ENCODE measurements at places on chromosomes 12 and 14.
A peak's percentile ranks its signal among the peaks of the same experiment; 100 is the strongest.

DNA sequence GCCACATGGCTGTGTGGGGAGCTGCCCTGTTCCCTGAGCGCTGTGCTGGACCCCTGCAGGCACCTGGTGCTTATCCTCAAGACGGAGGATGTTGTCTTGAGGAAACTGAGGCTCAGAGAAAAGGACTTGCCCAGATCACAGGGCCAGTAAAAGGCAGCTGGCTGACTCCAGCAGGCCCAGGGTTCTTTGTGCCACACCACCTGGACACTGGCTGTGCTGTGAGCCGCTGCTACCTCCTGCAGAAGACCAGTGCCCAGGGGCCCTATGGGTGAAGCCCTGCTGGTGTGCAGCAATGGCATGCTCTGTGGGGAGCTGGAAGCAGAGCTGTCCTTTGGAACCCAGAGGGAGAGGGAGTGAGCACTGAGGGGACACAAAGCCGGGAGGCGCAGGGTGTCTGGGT is 75.9 kb downstream of the DDX51 start:
- DNase-seq: no peak

GRCh38 chr14:39873791-39874190 is 441.6 kb upstream of the FBXO33 start:
- no peak for DNase-seq

DNA sequence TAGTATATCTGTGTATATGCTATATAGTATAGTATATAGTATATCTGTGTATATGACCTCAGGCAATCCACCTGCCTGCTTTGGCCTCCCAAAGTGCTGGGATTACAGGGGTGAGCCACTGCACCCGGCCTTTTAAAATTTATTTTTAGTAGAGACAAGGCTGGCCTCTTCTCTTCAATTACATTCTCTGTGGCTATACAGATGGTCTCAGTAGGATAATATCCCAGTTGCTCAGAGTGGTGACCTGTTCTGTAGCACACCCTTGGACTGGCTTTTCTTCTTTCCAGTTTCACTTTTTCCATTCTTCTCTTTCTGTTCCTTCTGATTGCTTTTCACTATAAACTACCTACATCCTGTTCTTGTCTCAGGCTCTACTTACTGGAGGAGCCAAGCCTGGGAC is 3.1 kb upstream of the NFATC4 start:
- no peak for DNase-seq

GRCh38 chr12:105330931-105331804 is 677 bp downstream of the C12orf75 start:
- DNase-seq: no peak

GRCh38 chr14:59439256-59439965 is 25.8 kb downstream of the GPR135 start:
- no peak for DNase-seq

GRCh38 chr12:91892081-91892855 is 253.4 kb downstream of the BTG1 start:
- no peak for DNase-seq

GRCh38 chr12:4145990-4146859 is 127.3 kb upstream of the CCND2 start:
- DNase-seq: no peak

- no peak for DNase-seq
Observed at GRCh38 chr12:19095331-19095730, 34.2 kb upstream of the PLEKHA5 start.

DNA sequence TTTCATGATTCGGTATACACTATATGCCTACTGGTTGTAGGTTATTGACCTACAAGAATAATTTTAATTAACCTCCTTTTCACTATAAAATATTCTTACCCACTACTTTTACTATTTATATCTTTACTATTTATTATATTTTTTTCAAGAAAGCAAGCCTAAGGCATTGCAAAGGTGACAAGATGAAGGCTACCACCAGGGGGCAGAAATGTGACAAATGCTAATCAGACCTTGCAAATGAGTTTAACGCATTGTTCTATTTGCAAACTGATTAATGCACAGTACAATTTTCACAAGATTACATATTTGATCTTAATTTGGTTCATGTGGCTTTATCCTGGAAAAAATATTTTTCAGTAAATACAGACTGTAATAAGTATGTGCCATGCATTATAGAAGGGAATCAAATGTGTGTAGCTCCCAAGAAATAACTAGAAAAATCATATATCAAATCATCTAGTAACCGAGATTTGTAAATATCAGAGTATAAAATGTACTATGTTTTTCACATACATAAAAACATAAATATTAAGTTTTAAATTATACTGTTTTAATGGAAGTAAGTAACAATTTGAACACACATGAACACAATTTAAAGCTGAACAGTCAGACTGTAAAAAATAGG is 107.0 kb downstream of the ADAMTS20 start:
- DNase-seq: peak; percentile 2

DNA sequence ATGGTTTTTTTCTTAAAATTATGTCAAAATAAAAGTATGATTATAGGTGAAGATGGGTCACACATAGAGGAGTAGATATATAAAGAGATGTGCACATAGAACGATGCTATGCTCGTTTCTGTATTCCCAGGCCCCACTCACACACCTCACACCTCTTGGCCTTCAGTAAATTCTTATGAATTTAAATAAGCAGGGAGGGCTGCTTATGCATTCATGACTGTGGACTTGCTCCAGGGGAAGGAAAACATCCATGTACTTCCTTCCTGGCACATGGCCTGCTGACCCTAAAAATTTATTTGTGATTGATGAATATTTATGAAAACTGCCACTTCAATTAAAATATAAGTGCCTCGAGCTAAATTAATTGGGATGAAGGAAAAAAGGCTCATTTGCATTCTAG is 1306.7 kb upstream of the TMEM132C start:
- no peak for DNase-seq

DNA sequence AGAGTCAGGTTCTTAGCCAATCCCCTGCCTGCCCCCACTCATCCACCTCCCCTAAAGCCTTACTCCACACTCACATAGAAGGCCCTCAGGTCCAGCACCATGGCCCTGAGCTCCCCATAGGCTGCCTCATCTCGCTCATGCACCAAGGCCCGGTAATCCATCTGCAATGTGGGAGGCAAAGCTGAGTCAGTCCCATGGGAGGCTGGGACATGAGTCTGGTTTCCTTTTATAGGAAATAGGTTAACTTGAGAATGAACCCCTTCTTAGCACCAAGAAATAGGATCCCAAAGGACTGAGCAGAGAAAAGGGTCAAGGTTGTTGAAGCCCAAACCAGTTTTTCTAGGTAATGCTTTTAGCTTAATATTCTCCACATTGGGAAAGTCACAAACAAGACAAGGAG is 2.1 kb upstream of the EMC9 start:
- DNase-seq: no peak

DNA sequence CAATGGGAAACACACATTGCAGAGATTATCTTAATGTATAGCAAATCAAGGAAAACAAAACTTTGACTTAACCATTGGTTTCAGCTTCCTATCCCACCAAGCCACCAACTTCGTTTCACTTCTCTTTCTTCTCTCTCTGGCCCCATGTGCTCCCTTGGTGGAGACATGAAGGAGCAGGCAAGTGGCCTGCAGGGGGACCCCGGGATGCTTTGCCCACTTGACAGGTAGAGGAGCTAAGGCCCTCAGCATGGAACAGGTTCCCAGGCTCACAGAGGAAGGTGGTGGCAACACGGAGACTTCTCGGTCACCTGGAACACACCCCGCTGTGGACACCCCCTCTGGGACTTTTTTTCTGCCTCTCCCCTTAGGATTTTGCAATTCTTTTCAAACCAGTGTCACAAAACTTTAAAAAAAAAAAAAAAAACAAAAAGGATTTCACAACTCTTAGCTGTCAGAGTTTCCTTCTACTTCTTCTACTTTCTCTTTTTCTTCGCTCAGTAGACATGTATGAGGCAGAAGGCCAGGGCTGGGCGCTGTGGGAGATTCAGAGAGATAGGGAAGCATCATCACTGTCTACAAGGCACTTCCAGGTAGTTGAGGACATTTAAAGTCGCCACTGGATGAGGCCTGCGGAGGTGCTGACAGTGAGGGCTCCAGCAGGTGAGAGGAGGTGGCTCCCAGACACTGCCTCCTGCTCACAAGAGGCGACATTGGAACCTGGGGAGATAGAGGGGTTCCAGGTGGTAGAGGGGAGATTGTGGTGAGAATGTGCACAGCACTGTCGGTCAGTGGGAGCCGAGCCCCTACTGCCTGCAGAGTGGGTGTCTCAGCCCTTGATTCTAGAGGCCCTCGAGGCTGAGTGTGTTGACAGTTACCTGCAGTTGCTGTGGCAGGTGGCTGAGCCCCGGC is 119.6 kb downstream of the GCH1 start:
- DNase-seq: no peak

DNA sequence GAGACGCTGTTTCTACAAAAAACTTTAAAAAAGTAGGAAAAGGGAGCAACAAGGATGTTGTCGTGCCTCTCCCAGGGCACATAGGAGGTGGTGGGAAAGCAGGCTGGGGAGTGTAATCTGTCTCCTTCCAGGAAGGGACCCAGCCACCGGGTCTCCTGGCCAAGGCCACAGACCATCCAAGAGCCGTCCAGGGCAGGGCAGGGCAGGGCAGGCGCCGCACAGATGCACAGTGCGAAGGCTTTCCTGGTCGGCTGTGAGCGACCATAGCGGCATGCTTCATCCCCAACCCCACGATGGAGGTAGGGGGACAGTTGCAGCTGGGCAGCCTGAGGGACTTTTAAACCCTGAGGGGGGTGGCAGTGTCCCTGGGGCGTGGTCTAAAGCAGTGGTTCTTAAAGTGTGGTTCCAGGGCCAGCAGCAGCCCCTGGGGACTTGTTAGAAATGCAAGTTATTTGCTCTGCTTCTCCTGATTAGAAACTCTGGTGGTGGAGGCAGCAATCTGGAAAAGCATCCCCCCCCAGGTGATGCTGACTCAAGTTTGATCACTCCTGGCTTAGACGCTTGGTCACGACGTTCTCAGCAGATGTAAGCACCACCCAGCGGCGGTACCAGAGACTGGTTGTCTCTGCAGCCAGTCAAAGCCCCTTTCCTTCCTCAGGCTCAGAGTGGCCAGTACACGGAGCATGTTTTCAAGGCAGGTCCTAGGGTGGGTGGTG is 197.4 kb upstream of the PRMT8 start:
- DNase-seq: no peak

GRCh38 chr12:48508987-48509386 is 16.4 kb upstream of the OR8S1 start:
- no peak for DNase-seq

GRCh38 chr14:54603362-54603761 is 36.4 kb downstream of the SAMD4A start:
- no peak for DNase-seq

DNA sequence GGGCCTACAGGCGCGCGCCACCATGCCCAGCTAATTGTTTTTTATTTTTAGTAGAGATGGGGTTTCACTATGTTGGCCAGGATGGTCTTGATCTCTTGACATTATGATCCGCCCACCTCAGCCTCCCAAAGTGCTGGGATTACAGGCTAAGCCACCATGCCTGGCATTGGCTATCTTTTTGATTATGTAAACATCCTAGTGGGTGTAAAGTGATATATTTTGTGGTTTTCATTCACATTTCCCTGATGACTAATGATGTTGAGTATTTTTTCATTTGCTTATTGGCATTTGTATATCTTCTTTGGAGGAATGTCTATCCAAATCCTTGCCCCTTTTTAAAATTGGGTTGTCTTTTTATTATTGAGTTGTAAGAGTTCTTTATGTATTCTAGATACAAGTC is 16.3 kb downstream of the CREBL2 start:
- no peak for DNase-seq

DNA sequence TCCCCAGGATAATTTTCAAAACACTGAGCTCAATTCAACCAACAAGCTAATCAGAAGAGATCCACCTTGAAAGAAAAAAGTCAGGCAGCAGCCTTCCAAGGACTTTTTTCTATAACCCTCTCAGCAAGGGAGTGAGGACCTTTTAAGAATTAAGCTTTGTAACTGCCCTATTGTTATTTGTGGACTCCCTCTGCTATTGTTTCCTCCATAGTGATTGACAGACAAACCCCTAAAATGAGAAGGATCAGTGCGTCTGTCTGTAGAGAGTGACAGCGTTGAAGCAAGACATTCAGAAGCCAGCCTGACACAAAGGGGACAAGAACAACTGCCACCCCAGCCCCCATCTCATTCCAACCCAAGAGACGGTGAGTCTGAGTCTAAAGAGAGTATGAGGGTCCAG is 30.3 kb upstream of the BTG1 start:
- no peak for DNase-seq

- DNase-seq: no peak
Observed at GRCh38 chr12:54294152-54294952, 6.5 kb downstream of the NFE2 start.

- no peak for DNase-seq
Observed at GRCh38 chr14:103423050-103423461, 37.8 kb downstream of the MARK3 start.

DNA sequence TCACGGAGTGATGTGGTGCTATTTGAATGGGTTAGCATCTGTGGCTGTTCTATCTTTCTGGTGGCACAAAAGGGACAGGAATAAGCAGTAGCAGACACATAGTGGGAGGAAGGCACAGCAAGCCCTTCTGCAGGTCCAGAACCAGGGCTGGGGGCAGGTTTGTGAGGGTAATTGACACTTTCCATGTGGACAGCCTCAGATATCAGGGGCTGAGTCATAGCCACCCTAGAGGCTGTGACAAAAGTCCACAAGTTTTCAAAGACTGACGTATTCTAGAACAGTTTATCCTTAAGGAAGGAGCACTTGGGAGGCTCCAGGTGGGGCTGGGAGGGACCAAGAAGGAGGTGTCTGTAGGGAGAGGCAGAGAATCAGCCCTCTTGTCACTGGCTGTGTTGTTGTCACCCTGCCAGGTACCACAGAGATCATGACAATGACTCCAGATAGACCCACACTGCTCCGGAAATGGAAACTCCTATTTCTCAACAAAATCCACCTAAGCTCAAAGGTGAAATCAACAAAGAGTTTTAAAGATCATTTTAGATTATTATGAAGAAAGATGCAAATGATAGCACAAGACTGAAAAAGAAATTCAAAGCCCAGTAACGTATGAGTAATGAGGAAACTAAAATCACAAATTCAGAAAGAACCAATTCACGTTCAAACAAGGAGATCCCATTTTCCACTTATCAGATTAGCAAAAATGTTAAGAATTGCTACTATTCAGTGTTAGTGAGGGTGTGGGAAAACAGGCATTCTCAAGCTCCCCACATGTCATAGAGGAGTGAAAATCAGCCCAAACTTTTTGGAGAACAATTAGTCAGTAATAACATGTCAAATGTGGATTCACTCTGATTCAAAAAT is 48.3 kb downstream of the NFKBIA start:
- no peak for DNase-seq

GRCh38 chr12:30973175-30973574 is 46.6 kb downstream of the TSPAN11 start:
- DNase-seq: no peak

- DNase-seq: no peak
Observed at GRCh38 chr14:30194741-30195148, 267.1 kb upstream of the PRKD1 start.

- no peak for DNase-seq
Observed at GRCh38 chr14:60353420-60353819, 104.4 kb downstream of the PPM1A start.

DNA sequence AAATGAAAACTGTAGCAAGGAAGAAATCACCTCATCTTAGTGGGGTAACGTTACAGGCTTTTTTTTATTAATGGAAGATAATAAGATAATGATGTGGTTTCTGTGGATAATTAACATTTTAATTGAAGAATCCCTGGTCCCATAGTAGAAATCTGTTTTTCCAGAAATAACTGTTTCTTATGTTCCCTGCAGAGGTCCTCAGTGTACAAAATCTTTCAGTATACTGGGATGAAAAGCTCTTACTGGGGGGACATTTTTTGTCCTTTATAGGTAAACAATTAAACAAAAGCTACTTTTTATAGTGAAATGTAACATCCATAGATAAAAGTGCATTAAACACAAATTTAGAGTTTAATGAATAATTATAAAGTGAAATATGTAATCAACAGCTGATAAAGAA is 312.2 kb downstream of the ATXN7L3B start:
- no peak for DNase-seq

All from NCI-H187 treated with DMSO at 0.1 percent for 48 hours (cell line).